ENCODE measurements at places on chromosomes 4 and X. TPM values are rescaled to one million over a fixed set of nuclear protein-coding genes. Genes with fewer than 3 reads are reported as not detected.

DNA sequence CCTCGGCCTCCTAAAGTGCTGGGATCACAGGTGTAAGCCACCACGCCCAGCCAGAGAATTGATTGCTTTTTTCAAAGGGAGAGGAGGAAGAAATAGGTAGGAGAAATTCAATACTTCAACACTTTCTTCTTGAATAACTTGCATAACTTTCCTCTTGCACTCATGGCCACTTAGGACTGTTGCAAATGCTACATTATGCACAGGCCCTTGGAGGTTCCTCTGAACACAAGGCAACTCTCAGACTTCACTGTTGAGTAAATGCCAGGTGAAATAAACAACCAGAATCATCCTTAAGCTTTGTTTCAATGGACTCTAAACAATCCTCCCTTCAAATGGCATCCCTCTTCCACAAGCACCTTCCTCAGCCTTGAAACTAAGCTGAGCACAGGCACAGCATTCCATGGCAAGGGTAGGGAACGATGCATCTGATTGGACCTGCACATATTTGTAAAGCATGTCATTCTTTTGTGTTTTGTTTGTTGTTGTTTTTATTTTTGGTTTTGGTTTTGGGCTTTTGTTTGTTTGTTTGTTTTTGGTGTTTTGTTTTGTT, 28.1 kb downstream of the CORIN start:
- no peak for DNase-seq

DNA sequence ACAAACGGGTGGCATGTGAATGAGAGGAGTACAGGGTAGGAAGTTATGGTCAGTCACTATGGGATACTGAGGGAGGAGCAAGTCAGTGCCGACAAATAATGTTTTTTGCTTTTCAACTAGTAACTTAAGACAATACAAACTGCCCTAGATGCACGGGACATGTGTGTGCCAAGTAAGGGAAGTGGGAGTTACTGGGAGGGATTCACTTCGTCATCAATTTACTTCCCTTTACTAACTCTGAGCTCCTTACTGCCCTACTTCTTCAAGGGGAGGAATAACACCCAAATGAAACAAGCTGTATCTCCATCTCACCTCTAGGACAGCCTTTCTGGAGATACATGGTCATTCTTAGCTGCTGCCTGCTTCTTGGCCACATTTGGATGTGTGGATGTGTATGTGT, 97.7 kb downstream of the DGKK start:
- DNase-seq: no peak

The F9 gene
- not detected for total RNA-seq

The ASMTL gene
- 39.4 TPM for total RNA-seq

The RS1 gene
- total RNA-seq: not detected

The MAP9 gene
- total RNA-seq: 6.7 TPM

DNA sequence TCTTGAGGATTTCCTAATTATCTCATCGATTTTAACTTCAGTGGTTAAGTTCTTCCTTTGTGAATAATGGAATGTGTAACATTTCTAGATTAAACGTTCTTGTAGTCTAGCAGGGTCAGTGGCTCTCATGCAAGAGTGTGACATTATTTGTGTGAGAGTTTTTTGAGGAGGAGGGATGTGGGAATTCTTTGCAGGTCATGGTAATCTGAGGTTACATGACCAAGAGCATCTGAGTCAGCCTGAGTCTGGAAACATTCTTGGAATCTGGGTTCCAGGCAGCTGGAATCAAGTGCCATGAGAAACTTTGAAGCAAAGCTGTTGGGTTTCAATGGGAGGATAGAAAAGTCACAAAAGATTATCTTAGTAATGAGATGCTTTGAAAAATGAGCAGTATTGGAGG, 49.5 kb downstream of the GK start:
- no peak for DNase-seq

DNA sequence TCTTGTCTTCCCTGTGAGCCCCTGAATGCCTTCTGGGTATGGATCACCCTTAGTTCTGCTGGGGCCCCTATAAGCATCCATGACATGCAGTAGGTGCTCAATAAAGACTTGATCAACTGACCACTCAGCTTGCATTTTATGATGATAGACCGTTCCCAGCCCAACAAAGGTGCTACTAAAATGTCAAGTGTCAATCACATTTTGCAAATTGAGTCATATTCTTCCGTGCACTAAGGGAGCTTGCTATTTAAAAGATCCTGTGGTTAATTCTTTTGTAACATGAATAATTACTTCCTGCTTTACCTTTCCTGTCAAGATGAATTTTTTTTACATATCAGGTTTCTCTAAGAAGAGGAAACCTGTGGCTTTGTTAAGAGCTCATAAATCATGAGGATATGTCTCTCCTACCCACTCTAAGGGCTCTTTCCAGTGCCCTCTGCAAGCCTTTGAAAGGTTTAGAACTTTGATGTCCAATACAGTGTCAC, 47.6 kb downstream of the SH3KBP1 start:
- DNase-seq: no peak

- DNase-seq: no peak
Observed at GRCh38 chrX:10922159-10922558, 189.0 kb upstream of the HCCS start.

The TMPRSS11D gene
- not detected for total RNA-seq

The S100G gene
- not detected for total RNA-seq

DNA sequence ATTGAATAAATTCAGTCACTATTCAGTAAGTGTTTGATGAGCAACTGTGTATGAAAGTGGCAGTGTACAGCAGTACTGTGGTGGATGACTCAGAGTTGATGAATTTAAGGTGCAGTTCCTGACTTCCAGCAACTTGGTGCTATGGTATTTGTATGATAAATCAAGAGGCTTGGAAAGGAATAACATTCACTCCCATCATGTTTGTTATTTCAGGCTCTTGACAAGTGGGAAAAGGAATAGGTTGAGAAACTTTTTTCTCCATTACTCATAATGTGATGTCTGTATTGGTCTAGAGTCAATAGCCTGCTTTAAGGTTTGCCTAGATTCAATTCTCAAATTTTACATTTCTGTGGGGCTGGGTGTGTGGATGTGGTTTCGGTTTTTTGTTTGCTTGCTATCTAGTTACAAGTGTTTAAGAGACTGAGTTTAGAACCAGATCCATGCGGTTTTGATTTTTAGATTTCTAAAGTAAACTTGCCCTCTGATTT, 35.1 kb upstream of the CYP2U1 start:
- no peak for DNase-seq

GRCh38 chr4:6474053-6474568, 1.7 kb upstream of the PPP2R2C start:
- peak; percentile 17 for DNase-seq

DNA sequence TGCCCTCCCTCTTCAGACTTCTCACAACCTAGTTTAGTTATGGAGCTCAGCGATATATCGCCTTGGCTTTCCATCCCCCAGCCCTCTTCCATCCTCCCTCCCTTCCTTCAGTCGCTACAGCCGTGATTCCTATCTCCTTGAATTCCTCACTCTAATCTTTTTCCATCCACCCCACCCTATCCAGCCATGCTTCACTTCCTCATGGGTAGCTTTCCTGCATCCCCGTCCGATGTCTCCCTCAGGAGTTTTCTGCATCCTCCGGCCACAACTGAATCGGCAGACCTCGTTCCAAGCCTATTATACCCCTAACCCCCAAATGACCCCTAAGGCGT, 456 bp downstream of the SNX12 start:
- no peak for DNase-seq

DNA sequence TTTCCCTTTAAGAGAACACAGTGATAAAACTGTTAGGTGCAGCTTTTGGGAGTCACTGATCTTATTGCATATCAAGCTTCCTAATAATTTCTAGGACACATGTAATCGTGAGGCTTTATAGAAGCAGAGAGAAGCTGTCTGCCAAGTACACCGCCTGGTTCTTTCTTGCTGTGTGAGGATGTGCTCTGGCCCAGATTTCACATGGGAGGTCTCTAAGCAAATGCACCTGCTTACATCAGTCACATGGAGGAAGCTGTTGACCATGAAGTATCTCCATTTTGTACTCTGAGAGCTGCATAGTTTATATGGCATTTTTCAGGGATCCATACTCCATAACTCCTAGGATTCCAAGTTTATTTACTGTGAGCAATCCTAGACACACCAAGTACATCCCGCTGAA, 37.1 kb downstream of the RGS12 start:
- no peak for DNase-seq

The RTL3 gene
- total RNA-seq: not detected

The HTRA3 gene
- not detected for total RNA-seq

DNA sequence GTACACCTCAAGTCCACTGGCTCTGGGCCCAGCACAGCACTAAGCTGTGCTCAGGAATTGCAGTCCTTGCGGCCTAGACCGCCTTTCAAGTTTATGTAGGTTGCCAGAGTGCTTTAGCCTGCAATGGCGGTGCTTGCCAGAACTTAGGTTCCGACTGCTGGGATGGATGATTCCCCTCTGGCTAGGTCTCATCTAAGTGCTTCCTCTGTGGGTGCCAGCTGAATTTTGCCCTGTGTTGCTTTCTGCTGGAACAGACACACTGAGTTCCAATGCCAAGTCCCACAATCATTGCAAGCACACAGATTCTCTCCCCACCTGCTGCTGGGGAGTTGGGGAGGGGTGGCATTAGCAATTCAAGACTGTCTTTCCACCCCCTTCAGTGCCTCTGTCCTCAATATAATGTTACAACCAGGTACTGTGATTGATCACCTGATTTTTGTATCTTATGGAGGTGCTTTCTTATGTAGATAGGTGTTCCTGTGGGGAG, 129.5 kb downstream of the GRID2 start:
- DNase-seq: no peak

- DNase-seq: no peak
Observed at GRCh38 chr4:102268355-102268754, 76.9 kb downstream of the SLC39A8 start.

The DCAF4L1 gene
- 0.23 TPM for total RNA-seq

DNA sequence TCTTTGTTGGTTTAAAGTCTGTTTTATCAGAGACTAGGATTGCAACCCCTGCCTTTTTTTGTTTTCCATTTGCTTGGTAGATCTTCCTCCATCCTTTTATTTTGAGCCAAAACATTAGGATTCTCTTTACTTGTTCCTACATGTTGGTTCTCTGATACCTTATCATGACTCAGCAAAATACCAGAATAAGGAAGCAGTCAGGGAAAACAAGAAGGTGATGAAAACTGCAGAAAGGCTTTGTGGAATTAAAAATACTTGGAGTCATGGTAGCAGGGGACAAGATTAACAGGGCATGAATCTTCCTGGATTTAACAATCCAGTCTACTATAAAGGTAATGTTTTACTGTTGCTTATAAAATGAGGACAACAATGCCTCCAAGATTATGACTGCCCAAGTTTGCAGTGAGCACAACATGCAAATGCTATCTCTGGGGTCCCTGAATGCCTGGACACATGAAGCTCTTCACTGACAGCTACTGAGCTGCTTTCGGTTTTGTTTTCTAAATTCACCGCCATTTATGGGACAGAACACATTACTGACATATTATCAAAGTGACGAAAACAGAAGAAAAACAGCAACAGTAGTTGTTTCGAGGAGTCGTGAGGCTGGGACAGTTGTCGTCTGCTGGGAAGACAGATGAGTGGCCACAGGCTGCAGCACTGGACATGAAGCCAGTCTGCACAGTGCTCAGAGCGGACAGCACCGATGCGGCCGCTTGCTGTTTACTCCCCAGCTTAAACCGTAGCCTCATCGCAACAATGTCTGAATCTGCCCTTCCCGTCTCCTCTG, 174.5 kb upstream of the DKK2 start:
- no peak for DNase-seq

GRCh38 chrX:37653397-37654085, 32.0 kb upstream of the XK start:
- no peak for DNase-seq

The DOK7 gene
- total RNA-seq: not detected

GRCh38 chr4:125434136-125434535, 119.4 kb downstream of the FAT4 start:
- DNase-seq: no peak

GRCh38 chr4:26058537-26058936, 144.5 kb downstream of the SMIM20 start:
- DNase-seq: no peak

Measured in activated naive CD8-positive, alpha-beta T cell treated with anti-CD3 and anti-CD28 coated beads, Interleukin-2, amount 10 ng/mL, durations not matched to agents 7 days and 5 days (primary cell).